ENCODE measurements at places on chromosomes 2 and 18. TPM values are rescaled to one million over a fixed set of nuclear protein-coding genes. Genes with fewer than 3 reads are reported as not detected.

Gene INHA
- 0.13 TPM for total RNA-seq

Gene COL5A2
- total RNA-seq: 9.3 TPM

Gene INO80C
- 9.5 TPM for total RNA-seq

Gene TUBA3E
- not detected for total RNA-seq

Gene SOX11
- total RNA-seq: not detected

Gene WNT6
- not detected for total RNA-seq

Gene MRPL33
- 11.3 TPM for total RNA-seq

Gene SPDYA
- 1.4 TPM for total RNA-seq
